Anterior cingulate cortex (tissue), 58 donors: ENCODE measurements at places on chromosomes 6 and 20.

DNA sequence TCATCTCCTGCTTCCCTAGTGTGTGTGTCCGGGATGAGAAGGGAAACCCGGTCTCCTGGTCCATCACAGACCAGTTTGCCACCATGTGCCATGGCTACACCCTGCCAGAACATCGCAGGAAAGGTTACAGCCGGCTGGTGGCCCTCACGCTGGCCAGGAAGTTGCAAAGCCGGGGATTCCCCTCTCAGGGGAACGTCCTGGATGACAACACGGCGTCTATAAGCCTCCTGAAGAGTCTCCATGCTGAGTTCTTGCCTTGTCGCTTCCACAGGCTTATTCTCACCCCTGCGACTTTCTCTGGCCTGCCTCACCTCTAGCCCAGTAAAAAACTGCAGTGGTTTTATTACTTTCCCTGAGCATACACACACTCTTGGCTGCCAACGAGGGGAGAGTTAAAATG lies 23.9 kb upstream of the C6orf141 start:
- DNase-seq = no peak

DNA sequence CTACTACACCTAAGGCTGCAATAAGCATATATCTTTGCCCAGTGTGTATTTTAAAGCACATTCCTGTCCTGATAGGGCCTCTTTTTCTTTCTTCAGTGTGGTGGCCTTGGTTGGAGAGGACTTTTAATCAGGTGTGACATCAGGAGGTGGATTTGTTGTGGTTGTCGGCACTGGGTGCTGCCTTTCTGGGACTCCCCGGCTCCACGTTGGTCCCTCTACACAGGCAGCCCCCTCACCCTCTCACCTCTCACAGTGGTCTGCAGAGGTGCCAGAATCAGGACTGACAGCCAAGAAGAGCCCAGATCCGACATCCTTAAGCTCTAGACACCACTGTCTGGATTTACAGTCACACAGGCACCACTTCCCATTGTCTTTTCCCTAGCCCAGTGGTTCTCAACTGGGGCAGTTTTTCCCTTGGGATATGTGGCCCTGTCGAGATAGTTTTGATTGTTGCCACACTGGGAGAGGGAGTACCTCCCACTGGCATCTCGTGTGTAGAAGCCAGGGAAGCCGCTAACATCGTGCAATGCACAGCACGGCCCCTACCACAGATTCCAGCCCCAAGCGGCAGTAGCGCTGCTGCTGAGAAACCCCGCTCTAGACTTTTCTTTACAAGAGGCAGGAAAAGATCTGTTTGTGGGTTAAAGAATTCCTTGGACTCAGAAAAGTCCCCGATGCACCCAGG lies 314.1 kb downstream of the QKI start:
- no peak for DNase-seq

DNA sequence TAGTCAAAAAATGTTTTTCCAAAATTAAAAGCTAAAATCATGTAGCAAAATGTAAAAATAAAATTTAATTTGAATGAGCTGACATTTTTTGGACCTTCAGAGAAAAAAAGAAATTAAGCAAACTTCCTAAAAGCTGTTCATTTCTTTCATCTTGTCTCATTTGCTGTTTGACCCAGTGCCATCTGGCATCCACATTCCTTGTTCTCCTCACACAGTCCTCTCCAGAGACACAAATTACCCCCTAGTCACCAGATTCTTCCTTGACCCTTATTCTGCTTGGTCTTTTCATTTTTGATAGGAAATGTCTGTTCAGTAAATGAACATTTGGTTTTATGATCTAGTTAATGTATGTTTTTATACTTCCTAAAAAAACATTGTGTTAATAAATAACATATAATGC lies 55.2 kb downstream of the HDDC2 start:
- no peak for DNase-seq

DNA sequence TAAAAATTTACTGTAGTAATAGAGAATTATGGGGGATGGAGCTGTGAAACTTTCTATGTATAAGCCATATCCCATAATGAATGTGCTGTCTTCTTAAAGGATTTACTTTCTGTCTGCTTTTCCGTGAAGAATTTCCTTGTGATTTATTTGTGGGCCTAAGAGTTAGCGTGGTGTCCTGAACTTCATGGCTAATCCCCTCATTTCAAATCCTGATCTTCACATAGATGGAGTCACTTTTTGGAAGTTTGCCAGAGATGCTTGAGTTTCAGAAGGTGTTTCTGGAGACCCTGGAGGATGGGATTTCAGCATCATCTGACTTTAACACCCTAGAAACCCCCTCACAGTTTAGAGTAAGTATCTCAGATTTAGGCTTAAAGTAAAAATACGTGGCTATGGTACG lies 19.4 kb upstream of the CLDN20 start:
- DNase-seq = no peak

GRCh38 chr6:106773996-106774629 lies 144.7 kb downstream of the QRSL1 start:
- no peak for DNase-seq

DNA sequence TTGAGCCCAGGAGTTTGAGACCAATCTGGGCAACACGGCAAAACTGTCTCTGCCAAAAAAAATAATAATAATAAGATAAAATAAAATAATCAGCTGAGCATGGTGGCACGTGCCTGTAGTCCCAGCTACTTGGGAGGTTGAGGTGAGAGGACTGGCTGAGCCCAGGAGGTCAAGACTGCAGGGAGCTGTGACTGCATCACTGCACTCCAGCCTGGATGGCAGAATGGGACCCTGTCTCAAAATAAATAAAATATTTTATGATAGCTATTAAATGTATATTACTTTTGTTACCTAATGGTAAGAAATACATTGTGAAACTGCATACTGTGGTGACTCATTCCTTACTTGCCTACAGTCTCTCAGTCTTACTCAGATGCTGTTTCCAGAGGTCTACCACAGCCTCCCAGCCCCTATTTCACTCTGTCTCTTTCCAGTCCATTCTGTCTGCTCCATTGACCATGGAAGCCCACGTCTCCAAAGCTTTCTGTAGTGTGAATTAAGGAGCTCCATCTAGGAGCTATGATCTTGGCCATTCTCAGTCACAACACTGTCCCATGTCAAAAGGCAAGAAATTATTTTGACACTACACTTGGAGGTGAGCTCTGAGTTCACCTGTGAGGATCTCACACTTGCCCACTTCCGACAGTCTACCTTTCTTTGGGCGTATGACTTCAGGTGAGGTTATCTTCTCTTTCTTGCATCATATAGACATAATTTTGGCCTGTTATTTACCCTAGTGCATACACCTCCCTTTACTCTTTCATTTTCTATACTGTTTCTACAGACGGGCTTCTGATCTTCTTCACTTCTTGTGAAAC lies 22.4 kb upstream of the SNX9 start:
- DNase-seq = no peak

DNA sequence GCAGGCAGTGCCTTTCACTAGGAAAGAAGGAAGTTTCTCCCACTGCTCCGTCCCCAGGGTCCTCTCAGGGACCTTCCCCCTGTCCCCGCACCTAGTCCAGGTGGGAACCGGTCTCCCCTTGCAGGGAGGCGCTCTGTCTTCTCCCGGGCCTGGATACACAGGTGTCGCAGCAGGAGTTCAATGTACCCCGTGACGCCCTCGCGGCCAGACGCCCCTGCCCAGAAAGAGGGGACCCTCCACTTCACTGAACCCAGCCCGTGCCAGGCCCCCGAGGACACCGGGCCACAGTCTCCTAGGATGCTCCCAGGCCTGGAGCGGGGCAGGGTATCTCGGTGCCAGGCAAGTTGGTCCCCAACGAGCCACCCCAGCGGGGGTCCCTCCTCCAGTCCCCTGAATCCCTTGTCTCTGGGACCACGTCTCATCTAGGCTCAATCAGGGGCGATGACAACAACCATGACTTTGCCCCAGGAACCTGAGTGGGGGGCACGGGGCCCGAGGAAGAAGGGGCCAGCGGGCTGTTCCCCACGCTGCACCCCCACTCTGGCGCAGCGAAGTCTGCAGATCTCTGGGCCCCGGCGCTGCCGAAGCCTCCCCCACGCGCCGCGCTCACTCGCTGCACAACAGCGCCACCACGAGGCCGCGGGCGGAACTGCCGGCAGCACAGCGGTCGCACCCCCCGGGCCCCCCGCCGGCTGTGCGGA lies 103.0 kb downstream of the EDN3 start:
- DNase-seq = no peak

- DNase-seq = no peak
Observed at GRCh38 chr20:35329435-35330139, 37.4 kb upstream of the FAM83C start.

- no peak for DNase-seq
Observed at GRCh38 chr6:133820208-133820607, 68.7 kb upstream of the TCF21 start.
